ENCODE measurements at places on chromosomes 7 and 10.
A peak's percentile ranks its signal among the peaks of the same experiment; 100 is the strongest.

DNA sequence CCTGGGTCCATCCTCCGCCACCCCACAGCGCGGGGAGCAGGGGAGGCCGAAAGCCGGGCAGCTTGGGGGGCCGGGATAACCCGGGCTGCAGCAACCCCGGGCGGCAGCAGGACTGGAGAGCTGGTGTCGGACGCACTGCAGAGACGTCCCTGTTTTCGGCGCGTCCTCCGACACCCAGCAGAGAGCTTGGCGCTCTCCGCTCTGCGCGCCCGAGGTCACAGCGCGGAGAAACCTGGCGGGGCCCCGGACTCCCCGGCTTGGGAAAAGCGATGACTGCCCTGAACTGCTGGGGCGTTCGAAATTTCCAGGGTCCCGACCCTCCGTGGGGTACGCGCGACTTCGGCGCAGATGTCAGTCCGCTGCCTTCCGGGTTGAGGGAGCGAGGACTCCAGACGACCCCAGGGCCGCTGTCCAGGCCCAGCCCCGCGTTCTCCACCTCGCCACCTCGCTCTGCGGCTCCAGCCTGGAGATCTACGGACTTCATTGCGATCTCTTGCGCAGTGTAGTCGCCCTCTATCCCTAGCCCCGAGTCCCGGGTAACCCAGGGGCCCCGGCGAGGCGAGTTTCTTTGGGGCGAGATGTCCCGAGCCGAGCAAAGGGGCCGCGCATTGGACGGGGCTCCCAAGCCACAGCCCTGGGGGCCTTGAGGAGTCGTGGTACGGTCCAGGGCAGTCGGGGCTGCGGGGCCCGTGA lies 617 bp upstream of the FOXI2 start:
- DNase-seq, result no peak

GRCh38 chr10:61757525-61758397 lies 95.0 kb downstream of the CABCOCO1 start:
- no peak for DNase-seq

DNA sequence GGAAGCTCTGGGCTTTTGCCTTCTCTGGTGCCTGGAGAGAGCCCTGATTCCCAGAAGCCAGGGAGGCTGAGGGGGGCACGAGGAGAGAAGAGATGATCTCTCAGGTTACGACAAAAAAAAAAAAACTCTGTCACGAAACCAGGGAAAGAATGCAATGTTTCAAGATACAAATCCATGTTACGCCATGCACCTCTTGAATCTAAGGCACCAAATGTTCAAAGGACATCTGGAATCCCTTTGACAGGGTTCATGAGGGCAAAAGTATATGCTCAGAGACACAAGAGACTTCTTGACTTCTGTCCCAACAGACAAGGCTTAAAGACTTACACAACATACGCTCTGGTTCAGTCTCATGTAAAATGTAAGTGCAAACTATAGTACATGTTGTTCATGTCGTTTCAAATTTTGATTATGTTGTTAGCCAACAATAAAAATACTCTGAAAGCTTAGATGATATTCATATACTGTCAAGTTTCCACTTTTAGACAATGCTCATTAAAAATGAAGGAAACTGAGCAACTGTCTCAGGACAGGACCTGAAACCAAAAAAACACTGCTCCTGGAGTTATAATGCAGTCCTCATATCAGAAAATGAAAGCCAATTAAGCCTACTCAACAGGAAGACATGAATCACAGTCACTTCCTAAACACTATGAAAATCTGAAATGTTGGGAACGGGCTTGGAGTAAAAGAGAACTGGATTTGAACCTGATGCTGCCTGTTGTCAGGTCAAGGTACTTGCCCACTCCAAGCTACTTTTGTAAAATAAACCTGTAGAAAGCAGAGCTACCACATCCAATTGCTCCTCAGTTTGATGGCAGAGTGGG lies 72.3 kb downstream of the CHCHD3 start:
- no peak for DNase-seq

GRCh38 chr7:91692800-91693199 lies 187.7 kb downstream of the MTERF1 start:
- DNase-seq, result peak; percentile 39

GRCh38 chr7:91168871-91169829 lies 95.1 kb upstream of the FZD1 start:
- no peak for DNase-seq

All from urinary bladder (tissue), 4 donors.